ENCODE measurements at places on chromosomes 3 and 15.

- DNase-seq = no peak
Observed at GRCh38 chr3:110687138-110687537, 384.5 kb upstream of the NECTIN3 start.

DNA sequence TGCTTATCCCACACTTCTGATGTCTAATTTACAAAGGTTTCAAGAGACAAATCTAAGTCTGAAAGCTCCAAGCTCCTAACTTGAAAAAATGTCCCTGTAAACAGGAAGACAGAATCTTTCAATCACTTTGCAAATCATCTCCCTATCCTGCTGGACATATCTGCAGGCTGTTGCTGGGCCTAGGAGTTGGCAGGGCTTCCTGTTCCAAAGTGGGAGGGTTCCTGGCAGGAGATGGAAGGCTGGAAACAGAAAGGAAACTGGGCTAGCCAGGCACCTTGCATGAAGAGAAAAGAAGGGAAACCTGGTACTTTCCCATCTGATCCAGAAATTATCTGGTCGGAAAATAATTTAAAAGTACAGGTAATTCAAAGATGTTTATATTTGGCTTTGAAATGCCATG is 227.3 kb upstream of the IL12A start:
- no peak for DNase-seq

GRCh38 chr15:70687482-70687881 is 75.9 kb downstream of the UACA start:
- DNase-seq = no peak

DNA sequence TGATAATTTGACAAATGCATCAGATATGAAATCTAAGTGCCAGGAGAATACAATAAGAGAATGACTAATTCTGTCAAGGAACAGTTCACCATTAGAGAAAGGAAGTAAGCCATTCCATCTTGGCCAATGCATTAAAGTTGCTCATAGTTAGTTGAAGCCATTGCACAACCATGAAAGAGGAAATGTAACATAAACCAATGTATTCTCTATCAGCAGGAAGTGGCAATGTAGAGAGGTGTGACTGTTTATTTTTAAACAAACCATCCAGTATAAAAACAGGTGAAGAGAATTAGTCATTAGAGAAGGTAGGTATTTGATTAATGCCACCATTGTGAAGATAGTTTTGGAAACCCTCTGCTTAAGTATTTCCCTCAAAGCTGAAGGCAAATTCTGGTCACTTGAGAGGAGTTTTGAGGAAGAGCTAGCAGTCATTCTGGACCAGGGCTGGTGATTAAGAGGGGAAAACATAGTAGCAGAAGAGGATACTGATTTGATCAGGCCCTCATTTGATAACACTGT is 10.7 kb upstream of the ANXA2 start:
- no peak for DNase-seq

- DNase-seq = no peak
Observed at GRCh38 chr3:152785051-152785450, 49.9 kb upstream of the P2RY1 start.

- no peak for DNase-seq
Observed at GRCh38 chr3:51686512-51687215, 15.6 kb downstream of the TEX264 start.

DNA sequence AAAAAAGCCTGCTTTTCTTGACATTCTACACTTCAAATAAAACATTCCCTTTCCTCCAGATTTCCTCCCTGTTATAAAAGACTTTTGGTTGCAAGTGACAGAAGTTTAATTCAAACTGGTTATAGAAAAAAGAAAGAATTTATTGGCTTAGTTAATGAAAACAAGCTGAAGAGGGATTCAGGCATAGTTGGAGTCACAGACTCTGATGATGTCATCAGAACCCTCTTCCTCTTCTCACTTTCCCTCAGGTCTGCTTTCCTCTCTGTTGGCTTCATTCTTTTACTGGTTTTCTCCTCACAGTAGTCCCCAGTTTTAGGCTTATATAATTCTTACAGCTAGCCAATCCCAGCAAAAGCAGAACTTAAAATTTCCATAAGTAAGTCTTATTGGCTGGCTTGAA is 32.0 kb upstream of the MBNL1 start:
- DNase-seq = no peak

GRCh38 chr15:78050441-78050809 is 27.1 kb downstream of the TBC1D2B start:
- no peak for DNase-seq

GRCh38 chr3:58101499-58102389 is 93.5 kb downstream of the FLNB start:
- DNase-seq = no peak

DNA sequence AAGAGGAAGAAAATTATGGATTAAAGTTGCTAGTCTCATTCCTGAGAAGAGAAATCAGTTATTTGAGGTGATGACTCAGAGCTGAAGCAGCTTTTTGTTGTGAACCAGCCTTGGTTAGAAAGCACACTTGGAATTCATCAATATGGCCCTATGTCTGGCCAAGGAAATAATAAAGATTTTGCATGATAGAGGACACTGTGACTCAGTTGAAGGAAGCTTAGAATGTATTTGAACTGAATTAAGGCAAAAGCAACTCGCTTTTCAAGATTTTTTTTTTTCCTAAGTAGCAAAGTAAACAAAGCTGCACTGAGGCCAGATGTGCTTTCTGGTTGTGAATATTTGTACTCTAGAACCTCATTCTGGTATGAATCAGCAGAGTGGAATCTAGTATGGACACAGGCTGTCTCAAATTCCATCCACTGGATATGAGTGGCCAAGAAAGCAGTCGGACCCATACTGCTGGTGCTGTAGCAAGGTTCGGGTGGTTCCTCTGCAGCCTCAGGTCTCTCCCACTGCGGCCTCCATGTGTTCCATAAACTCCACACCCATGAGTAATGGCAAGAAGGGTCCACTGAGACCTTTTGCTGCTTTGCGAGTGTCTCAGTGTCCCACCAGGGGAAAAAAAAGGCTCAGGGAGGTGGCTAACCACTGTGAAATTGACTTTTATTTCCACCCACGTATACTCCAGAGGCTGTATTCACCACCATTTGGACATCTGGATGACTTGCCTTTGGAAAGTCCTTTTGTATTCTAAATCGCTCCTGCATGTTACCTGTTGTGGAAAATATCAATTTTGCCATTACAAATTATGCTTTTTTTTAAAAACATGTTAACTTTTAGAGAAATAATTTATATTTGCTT is 53.1 kb downstream of the TGFBR2 start:
- DNase-seq = no peak

DNA sequence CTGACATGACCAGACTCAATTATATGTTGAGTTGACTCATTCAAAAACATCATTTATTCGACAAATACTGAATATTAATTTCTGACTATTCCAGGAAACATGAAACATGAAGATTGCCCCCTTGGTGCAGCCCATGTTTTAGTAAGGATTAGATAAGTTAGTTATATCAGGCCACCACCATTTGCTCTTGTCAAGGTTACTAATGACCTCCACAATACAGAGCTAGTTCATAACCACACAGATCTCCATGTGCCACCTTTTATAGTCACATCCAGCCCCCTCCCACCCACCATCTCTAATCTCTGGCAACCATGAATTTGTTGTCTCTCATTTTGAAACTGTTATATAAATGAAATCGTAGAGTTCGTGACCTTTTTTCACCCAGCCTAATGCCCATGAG is 15.7 kb downstream of the KLHL18 start:
- DNase-seq = no peak

GRCh38 chr15:97881346-97881965 is 79.0 kb upstream of the ARRDC4 start:
- DNase-seq = no peak

- DNase-seq = no peak
Observed at GRCh38 chr3:141348837-141349236, 19.5 kb upstream of the ZBTB38 start.

- no peak for DNase-seq
Observed at GRCh38 chr15:95624616-95625361, 705.7 kb upstream of the NR2F2 start.

DNA sequence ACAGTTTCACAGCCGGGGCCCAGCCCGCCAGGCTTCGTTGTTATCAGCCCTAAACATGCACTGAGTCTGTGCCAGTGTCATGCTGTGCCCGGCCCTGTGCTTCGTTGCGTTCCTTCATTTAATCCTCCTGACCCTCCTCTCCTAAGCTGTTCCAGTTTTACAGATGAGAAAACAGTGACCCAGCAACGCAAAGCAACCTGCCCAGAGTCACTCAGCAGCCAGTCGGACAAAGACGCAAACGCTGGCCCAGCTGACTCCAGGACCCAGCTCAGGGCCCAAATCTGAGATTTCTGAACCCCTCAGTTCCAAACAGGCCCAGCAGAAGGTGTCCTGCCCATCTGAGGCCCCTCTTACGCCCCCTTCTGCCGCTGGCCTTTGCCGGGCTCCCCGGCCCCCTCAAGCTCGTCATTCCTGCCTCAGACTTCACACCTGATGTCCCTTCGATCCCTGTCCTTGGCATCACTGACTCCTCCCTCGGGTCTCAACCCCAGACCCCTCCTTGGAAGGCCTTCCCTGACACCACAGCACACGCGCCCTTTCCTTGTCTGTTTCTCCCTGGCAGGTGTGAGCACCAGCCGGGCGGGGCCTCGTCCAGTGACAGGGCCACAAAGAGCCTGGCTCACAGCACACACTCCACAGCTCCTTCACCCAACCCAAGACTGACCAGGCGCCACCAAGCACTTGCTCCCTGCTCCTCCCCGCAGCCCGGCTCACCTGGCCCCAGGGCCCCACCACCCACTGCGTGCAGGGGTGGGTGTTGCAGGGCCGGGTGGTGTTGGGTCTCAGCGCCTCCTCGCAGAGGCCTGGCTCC is 48.1 kb downstream of the ADAMTS7 start:
- DNase-seq = no peak

- no peak for DNase-seq
Observed at GRCh38 chr3:170593634-170594033, 7.8 kb upstream of the SLC7A14 start.

GRCh38 chr3:125129512-125129997 is 73.8 kb upstream of the HEG1 start:
- peak; percentile 46 for DNase-seq

DNA sequence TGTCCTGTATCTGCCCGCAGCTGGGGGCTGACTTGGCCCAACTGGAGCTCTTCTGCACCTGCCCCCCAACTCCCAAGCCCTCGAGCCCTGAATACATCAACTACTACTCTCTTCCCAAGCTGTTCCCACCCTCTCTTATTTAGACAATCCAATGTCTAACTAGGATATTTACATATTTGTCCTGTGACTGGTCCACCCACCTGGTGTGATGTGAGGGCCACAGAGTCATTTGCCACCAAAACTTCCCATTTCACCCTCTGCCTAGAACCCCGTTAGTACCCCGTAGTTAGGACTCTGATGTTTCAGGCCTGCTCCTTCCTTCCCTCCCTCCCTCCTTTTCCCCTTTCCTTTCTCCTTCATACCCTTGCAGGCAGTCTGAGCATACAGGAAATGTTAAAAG is 6.4 kb downstream of the CPLX3 start:
- DNase-seq = no peak

- no peak for DNase-seq
Observed at GRCh38 chr3:122535964-122536631, 21.4 kb upstream of the KPNA1 start.

Data from thoracic aorta (tissue), 2 donors.